Right renal cortex interstitium (tissue), 3 donors: ENCODE measurements at places on chromosomes 12 and 14. TPM values are rescaled to one million over a fixed set of nuclear protein-coding genes. Genes with fewer than 3 reads are reported as not detected.

The PELI2 gene
- 29.1 TPM for polyA plus RNA-seq

The VPS37B gene
- 20.4 TPM for polyA plus RNA-seq

The TROAP gene
- polyA plus RNA-seq, result 16.1 TPM

The GCH1 gene
- 8.4 TPM for polyA plus RNA-seq

The ST8SIA1 gene
- 5.7 TPM for polyA plus RNA-seq

The TMEM52B gene
- polyA plus RNA-seq, result 203 TPM

The INSM2 gene
- not detected for polyA plus RNA-seq

The TAS2R19 gene
- 1.8 TPM for polyA plus RNA-seq

The ADAMTS20 gene
- polyA plus RNA-seq, result 0.76 TPM

The POLE2 gene
- polyA plus RNA-seq, result 14.1 TPM

The SMCO2 gene
- polyA plus RNA-seq, result 0.31 TPM

The SLC39A5 gene
- polyA plus RNA-seq, result 50.3 TPM

The ABCD2 gene
- 0.03 TPM for polyA plus RNA-seq

The SCYL2 gene
- 55.6 TPM for polyA plus RNA-seq

The CCNK gene
- polyA plus RNA-seq, result 39.0 TPM

The INHBC gene
- 0.21 TPM for polyA plus RNA-seq

The TPPP2 gene
- polyA plus RNA-seq, result 3.0 TPM

The DCN gene
- 516 TPM for polyA plus RNA-seq

The DNAH10 gene
- 4.1 TPM for polyA plus RNA-seq

The AMN gene
- polyA plus RNA-seq, result 17.7 TPM

The BBS10 gene
- polyA plus RNA-seq, result 33.8 TPM

The MGP gene
- polyA plus RNA-seq, result 54.6 TPM

The SRRM4 gene
- polyA plus RNA-seq, result 0.03 TPM

The KRT82 gene
- not detected for polyA plus RNA-seq

The OAS2 gene
- 7.7 TPM for polyA plus RNA-seq
